ENCODE measurements at places on chromosomes 3 and 15.
A peak's percentile ranks its signal among the peaks of the same experiment; 100 is the strongest.

DNA sequence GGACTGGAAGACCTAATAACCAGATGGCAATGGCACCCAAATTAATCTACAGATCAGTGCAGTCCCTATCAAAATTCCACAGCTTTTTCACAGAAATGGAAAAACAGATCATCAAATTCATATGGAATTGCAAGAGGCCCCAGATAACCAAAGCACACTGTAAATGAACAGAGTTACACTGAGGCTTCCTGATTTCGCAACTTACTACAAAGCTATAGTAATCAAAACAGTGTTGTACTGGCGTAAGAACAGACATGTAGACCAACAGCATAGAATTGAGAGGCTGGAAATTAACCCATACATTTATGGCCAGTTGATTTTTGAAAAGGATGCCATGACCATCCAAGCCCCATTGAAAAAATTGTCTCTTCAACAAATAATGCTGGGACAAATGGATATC lies 16.2 kb downstream of the XPC start:
- no peak for DNase-seq

GRCh38 chr3:14125193-14126016 lies 553 bp downstream of the TMEM43 start:
- peak; percentile 34 for DNase-seq

- no peak for DNase-seq
Observed at GRCh38 chr3:48503401-48504050, 448 bp downstream of the SHISA5 start.

GRCh38 chr3:29363110-29363509 lies 82.2 kb downstream of the RBMS3 start:
- no peak for DNase-seq

GRCh38 chr15:38019066-38019465 lies 84.6 kb downstream of the TMCO5A start:
- no peak for DNase-seq

GRCh38 chr3:184795522-184796190 lies 16.3 kb upstream of the VPS8 start:
- no peak for DNase-seq

DNA sequence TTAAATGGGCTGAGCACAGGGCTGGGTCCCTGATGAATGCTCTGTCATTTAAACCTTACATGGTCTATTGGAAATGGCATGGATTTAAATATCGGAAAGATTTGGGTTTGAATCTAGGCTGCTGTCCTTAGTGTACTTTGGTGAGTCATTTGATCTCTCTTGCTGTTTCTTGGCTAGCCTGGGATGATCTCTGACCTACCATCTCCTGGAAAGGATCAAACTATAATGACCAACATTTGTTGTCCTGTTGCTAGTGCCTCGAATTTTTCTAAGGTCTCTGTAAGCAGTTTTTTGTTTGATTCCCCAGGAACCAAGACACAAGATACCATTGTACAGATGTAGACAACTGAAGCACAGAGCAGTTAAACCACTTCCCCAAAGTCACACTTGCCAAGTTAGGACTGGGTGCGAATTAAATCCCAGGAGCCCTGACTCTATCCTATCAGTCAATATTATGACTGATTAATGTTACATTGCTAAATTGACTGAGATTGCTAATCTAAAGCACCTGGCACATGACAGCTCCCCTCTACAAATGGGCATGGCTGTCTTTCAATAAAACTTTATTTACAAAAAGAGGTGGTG lies 244.9 kb upstream of the MCTP2 start:
- no peak for DNase-seq

DNA sequence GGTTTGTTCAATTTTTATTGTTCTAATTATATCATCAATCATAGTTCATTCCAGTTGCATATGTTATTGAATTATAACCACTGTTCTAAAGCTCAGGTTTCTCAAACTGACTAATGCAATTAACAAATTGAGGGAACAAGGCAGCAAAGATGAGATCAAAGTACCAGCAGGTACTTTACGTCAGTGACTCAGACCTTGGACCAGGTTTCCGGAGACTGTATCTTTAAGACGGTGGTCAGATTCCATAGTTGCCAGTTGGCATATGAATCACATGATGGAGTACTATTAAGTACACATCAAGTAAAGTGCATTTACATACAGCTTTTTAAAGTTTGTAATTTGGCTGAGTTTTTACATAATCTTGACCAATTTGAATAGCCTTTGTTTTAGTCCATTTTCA lies 583.6 kb upstream of the ROBO2 start:
- no peak for DNase-seq

DNA sequence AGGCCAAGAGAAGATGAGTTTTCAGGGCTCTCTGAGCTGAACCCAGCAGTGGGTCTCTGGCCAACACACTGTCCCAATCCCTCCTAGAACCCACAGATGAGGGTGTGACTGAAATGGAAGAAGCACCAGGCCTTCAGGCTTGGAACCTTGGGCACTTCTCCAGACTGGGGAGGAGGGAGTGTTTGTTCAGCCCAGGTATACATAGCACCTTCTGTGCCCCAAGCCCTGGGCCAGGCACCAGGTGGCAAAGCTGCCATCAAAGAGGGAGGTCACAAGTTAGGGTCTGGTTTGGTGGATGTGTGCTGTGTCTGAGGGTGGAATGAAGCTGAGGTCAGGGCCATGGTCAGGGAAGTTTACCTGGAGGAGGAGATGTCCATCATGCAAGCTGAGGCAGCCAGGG lies 15.8 kb upstream of the RHO start:
- DNase-seq, result no peak

DNA sequence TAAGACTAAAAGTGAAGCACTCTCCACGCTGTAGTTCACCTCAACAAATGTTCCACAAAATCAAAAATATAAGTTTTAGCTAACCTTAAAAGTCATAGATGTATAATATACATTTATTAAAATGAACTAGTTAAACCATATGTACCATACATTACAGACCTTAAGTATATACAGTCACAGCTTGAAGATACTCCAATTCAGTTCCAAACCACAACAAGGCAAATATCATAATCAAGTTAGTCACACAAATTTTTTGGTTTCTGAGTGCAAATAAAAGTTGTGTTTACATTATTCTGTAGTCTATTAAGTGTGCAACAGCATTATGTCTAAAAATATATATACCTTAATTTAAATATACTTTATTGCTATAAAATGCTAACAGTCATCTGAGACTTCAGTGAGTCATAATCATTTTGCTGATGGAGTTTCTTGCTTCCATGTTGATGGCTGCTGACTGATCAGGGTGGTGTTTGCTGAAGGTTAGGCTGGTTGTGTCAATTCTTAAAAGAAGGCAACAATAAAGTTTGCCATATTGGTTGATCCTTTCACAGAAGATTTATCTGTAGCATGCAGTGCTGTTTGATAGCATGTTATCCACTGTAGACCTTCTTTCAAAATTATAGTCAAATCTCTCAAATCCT lies 736.7 kb downstream of the NSUN3 start:
- DNase-seq, result no peak

- no peak for DNase-seq
Observed at GRCh38 chr3:45981346-45982074, 14.1 kb downstream of the FYCO1 start.

DNA sequence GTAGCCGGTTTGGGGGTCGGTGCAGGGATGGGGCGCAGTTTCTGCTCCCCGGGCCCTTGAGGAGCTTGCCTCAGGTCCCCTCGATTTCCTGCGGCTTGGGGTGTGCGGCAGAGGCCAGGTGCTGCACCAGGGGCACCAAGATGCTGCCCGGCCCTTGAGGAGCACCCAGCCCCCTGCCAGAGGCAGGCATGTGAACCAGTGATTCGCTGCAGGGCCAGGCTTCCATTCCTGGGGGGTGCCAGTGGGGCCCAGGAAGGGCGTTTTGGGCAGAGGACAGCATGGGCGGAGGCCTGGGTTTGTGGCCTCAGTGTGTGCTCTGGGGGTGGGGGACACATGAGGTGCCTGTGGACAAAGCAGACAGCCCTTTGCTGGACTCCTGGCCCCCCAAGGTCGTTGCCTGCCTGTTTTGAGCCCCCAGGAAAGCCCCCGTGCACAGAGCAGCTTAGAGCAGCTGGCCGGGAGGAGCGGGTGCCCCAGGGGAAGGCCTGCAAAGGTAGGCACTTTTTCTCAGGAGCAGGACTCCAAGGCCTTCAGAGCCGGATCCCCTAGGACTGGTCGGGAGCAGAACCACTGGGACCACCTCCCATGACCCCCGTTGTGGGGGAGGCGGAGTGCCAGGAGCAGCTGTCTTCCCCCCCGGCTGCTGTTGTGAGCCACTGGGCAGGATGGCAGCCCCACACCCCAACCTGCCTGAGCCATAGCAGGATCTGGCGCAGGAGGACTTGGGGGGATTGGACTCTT lies 1.6 kb downstream of the PLXNA1 start:
- no peak for DNase-seq

DNA sequence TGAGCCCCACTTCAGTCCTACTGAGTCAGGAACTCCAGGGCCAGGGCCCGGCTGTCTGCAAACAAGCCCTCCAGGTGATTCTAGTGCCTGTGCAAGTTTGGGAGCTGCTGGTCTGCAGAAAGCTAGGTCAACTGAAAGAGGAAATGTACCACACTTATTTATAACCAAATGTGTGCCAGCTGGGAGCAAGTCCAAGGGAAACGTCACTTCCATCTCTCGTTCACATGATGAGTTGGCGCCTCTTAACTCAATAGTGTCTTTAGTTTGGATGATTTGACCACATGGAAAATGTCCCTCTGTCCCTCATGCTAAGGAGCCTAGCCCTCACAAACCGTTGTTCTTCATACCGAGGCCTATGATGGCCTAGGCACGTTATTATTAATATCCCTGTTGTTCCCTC lies 43.2 kb downstream of the GOLGA8S start:
- DNase-seq, result no peak

GRCh38 chr3:166478356-166478755 lies 641.1 kb upstream of the BCHE start:
- no peak for DNase-seq

GRCh38 chr15:74780523-74781430 lies 1.1 kb upstream of the CSK start:
- peak; percentile 43 for DNase-seq

DNA sequence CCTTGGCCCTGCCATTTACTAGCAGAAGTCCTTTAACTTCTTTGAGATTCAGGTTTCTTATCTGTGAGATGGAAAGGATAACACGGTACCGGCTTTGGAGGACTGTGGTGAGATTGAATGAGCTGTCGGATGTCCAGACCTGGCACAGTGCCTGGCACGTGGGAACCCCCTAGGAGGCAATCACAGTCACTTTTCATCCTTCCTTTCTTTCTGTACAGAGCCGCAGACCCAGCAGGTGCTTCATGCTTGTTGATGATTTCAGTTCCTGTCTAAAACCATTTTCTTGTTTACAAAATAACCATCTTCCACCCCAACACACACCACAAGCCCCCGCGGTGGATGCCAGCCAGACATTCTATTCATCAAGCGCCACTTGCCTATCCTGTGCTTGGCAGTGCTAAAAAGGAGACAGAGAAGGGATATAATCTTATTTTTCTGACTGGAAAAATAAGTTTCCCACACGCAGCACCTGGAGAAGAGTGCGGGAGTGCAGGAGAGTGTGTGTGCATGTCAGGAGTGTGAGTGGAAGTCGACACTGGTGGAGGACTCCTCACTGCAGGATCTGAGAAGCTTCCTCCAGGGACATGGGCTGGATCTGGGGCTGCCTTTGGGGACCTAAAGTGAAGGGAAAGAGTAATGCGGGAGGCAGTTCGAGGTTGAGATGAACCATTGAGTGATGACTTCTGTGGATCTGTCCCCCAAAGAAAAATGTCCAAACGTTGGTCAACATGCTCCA lies 85.7 kb downstream of the ST6GAL1 start:
- DNase-seq, result no peak

- DNase-seq, result no peak
Observed at GRCh38 chr3:72290859-72291638, 506.1 kb upstream of the PROK2 start.

DNA sequence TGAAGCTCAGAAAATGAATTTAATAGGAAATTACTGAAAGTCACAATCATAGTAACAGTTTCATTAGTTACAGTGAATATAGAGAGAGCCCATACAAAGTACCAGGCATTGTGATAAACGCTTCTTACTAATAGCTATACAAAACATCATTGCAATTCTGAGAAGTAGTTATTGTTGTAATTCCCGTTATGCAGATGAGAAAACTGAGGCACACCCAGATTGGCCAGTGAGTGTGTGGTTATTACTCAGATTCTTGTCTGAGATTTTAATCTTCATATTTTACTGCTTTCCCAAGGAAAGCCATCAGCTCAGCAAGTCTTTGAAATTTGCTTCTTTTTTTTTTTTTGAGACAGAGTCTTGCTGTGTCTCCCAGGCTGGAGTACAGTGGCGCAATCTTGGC lies 14.3 kb downstream of the FLNB start:
- DNase-seq, result no peak

GRCh38 chr3:65851827-65852226 lies 186.9 kb downstream of the MAGI1 start:
- DNase-seq, result no peak

GRCh38 chr3:137514853-137515252 lies 249.3 kb upstream of the SOX14 start:
- no peak for DNase-seq

- DNase-seq, result no peak
Observed at GRCh38 chr3:30286811-30287210, 319.6 kb upstream of the TGFBR2 start.

DNA sequence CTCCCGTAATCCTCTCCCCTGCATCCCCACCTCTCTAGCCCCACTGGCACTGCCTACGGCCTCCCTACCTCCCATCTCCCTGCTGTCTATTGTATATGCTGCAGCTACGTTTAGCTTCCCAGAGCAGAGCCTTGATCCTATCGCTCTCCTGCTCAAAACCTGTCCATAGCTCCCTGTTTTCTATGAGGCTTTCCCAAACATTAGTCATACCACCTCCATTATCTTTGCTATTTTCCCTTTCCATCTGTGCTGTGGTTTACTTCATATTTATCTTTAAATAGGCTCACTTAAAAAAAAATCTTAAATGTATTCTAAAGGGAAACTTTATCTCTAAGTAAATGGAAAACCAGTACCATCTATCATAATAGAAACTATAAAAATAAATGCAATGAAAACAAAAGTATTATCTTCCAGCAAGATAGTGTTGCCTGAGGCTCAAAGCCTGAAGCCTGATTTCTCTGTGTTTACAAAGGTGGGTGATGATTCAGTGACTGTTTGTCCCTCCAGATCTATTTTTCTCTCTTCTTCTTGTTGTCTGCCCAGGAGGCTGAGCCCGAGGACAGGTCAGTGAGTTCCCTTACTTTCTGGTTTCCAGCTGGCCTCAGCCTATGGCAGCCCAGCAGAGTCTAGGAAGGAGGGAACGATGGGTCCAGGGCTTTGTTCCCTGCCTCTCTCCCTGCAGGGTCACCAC lies 397.1 kb upstream of the CFAP20DC start:
- no peak for DNase-seq

DNA sequence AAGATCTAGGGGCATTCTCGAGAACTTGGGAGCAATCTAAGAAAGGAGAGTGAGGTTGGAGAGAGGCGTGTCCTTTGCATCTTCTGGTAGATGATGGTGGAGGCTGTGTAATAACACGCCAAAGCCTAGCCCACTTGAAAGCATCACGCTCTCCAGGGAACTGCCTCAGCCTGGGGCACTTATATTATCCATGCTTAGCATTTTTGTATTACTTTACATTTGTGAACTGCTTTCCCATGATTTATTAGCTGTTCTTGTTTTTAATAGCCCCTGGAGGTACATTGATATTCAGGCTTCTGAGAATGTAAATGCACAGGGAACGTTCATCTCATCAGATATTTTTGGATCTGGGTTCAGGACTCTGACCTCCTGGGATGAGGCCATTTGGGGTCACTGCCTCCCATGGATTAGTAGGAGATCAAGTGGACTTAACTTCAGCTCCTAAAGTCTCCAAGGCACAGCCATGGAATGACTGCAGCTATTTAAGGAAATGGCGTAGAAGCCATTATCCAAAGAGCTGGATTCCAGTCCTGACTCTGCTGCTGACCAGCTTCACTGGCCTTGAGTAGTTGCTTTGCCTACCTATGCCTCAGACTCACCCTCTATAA lies 124.9 kb downstream of the LPP start:
- DNase-seq, result no peak

GRCh38 chr3:127072971-127073783 lies 90.3 kb downstream of the PLXNA1 start:
- DNase-seq, result no peak
